Psoas muscle (tissue), 8 donors: ENCODE measurements at places on chromosomes 5 and 9. TPM values are rescaled to one million over a fixed set of nuclear protein-coding genes. Genes with fewer than 3 reads are reported as not detected.

The CAMK2A gene
- total RNA-seq = 41.7 TPM

The MSMP gene
- total RNA-seq = not detected

The TRPM3 gene
- 0.08 TPM for total RNA-seq

The IGIP gene
- 11.6 TPM for total RNA-seq

The IL3 gene
- total RNA-seq = not detected

The BTNL8 gene
- total RNA-seq = not detected

The PHPT1 gene
- total RNA-seq = 219 TPM

The CER1 gene
- not detected for total RNA-seq

The FAM221B gene
- not detected for total RNA-seq

The C1QTNF3 gene
- total RNA-seq = 0.62 TPM

The GRIN1 gene
- not detected for total RNA-seq

The LHFPL2 gene
- total RNA-seq = 3.6 TPM

The ABO gene
- total RNA-seq = 0.86 TPM

The CCL28 gene
- not detected for total RNA-seq

The SLC36A1 gene
- 12.0 TPM for total RNA-seq

The HAPLN1 gene
- not detected for total RNA-seq

The RPP25L gene
- 84.7 TPM for total RNA-seq

The ANKRD33B gene
- total RNA-seq = 32.7 TPM

The TLN1 gene
- 150 TPM for total RNA-seq

The IER5L gene
- total RNA-seq = 4.1 TPM

The OBP2B gene
- not detected for total RNA-seq

The ANXA6 gene
- 139 TPM for total RNA-seq

The TXNDC8 gene
- total RNA-seq = not detected

The ACOT12 gene
- not detected for total RNA-seq

The ARAP3 gene
- 5.2 TPM for total RNA-seq

The TRMT10B gene
- total RNA-seq = 5.5 TPM

The UIMC1 gene
- total RNA-seq = 36.0 TPM

The ANKRD55 gene
- not detected for total RNA-seq

The CXXC5 gene
- total RNA-seq = 47.2 TPM

The OLFML2A gene
- total RNA-seq = 14.9 TPM

The ZNF483 gene
- total RNA-seq = 0.92 TPM

The ANKRD31 gene
- total RNA-seq = not detected

The EIF4E1B gene
- total RNA-seq = not detected

The CLK4 gene
- total RNA-seq = 31.5 TPM
